BJ (cell line): ENCODE measurements at places on chromosomes 16 and 17. TPM values are rescaled to one million over a fixed set of nuclear protein-coding genes. Genes with fewer than 3 reads are reported as not detected.

Gene CDK5R1
- polyA plus RNA-seq = 0.20 and 0.26 TPM in 2 replicates

Gene SEPTIN12
- not detected in 2 replicates for polyA plus RNA-seq

Gene TOX3
- polyA plus RNA-seq = not detected in 2 replicates

Gene NEUROD2
- not detected in 2 replicates for polyA plus RNA-seq

Gene PAGR1
- polyA plus RNA-seq = 13.9 and 15.6 TPM in 2 replicates

Gene CNGB1
- polyA plus RNA-seq = not detected in 2 replicates

Gene KRT12
- not detected in 2 replicates for polyA plus RNA-seq

Gene IRX6
- polyA plus RNA-seq = not detected in 2 replicates

Gene NOG
- 0.26 and 0.49 TPM in 2 replicates for polyA plus RNA-seq

Gene ABCC12
- not detected in 2 replicates for polyA plus RNA-seq

Gene ASPHD1
- 4.4 and 6.9 TPM in 2 replicates for polyA plus RNA-seq

DNA sequence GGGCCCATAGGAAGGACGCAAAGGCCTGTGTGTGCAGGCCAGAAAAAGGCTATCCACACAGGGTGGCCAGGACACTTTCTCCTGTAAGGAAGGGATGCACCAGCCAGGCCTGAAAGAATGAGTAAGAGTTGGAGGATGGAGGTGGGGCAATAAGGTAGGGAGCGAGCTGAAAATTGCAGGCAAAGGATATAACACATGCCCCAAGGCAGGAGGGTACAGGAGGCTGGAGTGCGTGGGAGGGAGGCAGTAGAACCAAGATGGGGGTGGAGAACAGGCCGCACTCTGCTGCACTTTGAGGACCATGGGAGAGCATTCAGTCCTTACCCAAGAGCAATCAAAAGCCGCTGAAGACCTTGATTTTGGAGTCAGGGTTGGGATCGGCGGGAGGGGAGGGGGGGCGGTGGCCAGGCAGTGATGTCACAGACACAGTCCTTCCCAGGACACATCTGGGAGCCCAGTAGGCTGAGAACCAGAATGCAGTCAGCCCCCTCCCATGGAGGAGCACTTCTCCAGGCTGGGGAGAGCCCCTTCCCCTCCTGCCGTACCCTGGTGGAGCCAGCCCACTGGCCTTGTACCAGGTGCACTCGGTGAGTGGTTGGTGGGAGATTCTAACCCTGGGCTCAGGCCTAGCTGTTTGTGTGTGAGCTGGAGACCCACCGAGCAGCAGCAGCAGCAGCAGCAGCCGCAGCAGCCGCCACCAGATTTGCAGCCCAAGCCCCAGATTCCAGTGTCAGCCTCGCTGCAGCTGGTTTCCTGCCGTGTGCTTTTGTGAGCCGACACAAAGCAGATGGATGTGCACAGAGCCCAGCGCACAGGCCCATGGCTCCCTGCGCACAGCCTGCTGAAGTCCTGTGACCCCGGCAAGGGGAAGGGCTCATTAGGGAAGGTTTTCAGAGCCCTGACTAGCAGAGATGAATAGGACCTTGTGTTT lies 17.5 kb downstream of the ANKRD40 start:
- no peak for DNase-seq

GRCh38 chr16:48556243-48556912 lies 53.6 kb downstream of the N4BP1 start:
- no peak for DNase-seq

DNA sequence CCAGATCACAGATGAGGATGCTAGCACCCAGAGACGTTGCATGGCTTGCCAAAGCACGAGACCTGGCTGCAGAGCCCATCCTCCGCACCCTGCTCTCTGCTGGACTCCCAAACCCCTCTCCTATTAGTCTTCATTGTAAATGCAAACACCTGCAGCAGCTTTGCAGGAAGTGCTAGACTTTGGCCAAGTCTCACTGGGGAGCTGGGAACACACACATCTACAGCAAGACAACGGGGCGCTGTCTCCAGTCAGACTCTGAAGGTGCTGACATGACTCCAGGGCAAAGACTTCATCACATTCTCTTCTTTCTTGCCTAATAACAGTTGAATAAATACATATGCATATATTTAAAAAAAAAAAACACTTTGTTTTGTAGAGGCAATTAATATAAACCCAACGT lies 43.8 kb downstream of the CYTH1 start:
- no peak for DNase-seq

DNA sequence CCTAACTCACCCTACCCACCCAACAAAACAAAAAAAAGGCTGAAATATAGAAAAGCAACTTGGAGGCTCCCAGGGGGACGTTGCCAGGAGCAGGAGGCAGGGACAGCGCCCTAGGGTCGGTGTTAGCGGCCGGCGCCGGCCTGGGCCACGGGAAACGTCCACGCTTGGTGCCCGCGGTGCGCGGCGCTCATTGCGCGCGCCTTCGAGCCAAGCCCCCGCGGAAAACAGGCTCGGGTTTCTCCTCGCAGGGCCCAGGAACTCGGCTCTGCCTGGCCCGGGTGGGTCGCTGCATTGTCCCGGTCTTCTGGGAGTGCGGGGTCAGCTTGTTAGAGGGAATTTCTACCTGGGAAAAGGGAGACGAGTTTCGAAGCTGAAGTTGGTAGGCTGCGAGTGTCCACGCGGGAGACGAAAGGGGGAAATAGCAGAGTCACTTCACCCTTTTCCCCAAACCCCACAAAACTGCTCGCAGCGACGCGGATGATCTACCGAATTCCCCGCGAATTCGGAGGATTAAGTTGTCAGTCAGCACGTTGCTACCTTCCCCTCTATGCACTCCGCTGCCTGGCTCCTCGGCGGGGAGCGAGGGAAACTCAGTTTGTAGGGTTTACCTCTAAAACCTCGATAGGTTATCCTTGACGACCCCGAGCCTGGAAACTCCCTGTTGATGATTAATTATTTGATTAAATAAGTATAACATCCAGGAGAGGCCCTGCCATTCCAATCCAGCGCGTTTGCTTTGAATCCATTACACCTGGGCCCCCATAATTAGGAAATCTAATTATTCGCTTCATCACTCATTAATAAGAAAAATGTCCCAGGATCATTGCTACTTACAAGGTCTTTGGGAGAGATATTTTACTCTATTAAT lies 751 bp upstream of the FOXC2 start:
- DNase-seq = no peak

- DNase-seq = peak; percentile 29
Observed at GRCh38 chr16:20866145-20866772, 33.9 kb downstream of the DCUN1D3 start.

DNA sequence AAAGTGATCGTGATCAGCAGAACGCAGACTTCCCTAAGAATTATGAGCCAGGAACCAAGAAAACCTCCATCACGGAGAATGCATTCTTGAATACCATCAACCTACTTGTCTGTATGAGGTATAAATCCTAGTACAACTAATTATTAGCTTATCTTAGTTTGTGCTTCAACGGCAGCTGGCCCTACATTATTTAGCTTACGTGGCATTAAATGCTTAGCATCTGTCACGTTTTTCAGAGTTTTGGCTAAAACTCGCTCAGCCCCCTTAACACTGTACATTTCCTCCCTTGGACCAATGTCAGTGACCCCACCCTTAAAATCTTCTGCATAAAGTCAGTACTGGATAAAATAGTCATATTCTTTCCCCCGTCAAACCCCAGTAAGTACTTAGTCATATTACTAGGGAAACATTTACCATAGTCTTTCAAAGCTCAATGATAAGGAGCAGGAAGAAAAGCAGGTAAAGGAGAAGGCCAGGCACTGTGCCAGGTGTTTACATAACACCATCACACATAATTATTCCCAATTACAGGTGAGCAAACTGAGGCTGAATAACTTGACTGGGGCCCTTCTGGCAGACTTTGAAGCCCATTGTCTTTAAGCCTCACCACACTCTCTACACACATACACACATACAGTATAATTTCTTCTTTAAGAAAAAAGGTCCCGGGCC lies 16.6 kb upstream of the TXNDC11 start:
- DNase-seq = no peak

DNA sequence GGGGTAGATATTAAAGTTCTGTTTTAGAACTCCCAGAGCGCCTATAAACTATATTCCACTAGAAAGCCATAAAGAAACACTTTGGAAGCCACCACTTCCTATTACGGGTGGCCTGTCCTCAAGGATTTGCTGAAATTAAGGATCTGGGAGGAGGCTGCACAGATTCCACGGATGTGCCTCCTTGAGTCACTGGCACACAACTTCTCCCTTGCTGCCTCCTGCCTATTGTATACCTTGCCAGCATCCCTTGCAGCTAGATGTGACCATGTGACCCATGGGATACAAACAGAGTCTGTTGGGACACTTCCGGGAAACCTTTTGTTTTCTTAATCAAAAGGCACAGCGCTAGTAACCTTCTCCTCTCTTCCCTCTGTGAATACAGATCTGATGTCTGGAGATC lies 263.0 kb downstream of the C16orf95 start:
- no peak for DNase-seq

GRCh38 chr16:12320298-12320706 lies 343.8 kb downstream of the SNX29 start:
- no peak for DNase-seq

DNA sequence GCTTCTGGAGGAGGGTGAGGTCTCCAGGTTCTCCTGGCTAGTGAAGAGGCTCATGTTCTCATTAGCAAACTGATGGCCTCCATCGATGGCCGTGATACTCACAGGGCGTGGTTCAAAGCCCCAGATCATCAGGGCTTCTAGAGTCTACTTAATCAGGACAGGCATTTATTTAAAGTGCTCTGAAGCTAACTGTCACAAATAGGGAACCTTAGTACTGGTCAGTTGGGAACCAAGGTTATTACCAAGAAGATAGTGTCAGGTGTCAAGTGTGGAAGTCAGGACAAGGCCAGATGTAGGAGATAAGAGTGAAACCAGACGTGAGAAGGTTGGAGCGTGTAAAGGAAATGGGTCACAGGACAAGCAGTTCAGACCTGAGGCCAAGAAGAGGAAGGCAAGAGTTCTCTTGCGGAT lies 56.9 kb downstream of the PIGL start:
- DNase-seq = no peak

DNA sequence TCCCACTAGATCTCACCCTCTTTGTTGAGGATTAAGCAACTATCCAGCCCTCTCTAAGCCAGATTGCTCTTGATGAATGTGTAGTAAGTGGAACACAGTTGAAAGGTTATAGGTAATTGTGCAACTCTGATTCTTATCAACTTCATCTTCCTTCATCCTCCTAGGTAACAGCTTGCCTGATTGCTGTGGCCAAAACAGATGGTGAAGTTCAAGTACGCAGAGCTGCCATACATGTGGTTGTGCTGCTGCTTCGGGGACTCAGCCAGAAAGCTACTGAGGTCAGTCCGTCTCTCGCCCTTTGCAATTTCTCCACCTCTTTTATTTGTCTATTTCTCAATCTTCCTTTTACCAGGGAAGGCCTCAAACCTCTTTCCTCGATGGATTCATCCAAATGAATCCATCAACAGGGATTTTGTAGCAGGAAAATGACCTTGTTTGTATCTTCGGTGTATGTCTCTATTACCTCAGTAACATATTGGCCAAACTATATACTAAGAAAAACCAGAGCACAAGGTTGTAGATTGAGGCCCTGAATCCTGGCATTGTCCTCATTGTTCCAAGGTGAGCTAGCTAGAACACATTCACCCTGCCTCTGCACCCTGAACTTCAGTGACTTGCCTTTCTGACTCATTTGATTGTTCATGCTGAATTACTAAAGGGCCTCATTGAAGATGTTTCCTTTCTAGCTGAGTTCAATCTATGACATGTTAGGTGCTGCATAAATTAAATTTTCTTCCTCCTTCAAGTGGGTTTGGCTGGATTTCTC lies 65.1 kb upstream of the HAS3 start:
- DNase-seq = no peak

DNA sequence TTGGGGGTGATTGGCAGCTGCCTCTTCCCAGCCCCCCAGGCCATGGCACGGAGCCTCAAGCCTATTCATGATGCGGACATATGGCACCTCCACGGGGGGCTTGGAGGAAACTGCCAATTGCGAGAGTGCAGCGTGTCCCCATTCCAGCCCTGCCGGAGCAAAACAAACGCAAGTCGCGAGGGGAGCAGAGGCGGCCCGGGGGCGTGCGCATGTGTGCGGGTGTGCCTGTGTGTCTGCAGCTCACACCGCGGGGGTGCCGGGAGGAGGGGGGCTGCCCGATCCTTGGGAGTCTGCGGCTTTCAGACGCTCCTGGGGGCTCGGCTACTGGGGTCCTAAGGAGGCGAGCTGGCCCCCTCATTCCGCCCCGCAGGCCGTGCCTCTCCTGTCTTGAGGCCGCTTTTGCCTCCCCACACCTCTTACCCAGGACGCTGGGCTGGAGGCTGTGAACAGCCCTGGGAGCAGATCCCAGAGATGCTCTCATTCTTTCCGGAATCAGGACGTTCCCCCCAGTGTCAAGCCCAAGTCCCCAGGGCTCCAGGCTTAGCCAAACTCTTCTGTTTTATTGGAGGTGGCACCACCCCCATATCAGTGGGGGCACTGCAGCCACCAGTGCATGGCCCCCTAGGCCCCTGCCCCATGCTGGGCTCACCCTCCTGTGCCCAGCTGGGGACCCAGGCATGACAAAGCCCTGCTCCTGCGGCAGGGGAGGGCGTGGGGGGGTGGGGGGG lies 29.1 kb downstream of the ENDOV start:
- DNase-seq = no peak

DNA sequence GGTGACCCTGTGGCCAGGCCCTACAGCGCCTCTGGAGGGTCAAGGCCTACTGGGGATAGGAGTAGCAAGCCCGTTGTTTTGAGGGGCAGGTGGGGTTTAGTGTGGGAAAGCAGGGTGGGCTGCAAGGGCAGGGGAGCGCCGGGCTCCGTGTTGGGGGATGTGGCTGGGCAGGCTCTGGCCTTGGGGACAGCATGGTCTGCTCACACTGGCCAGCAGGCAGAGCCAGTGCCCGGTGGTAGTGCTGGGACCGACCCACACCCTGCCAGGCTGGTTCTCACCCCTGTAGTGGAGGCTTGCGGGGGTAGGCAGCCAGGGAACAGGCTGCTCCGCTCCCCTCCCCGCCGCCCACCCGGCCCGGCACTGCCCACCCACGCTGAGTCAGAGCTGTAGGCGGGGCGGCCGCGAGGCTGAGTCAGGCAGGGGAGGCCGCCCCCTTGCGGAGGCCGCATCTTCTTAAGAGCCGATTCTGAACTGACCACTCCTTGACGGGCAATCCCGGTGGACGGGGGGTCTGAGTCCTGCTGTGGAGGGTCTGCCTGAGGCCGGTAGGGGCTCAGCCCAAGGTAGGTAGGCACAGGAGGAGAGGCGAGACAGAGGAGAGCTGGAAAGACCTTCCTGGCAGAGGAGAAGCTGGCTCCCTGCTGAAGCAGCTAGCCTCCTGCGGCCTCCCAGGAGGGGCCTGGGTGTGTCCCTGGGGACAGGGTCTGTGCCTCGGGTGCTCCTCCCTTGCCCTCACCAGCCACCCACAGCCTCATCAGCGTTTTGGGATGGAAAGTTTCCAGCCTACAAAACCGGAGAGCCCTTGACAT lies 62.4 kb downstream of the BAIAP2 start:
- DNase-seq = peak; percentile 13

- no peak for DNase-seq
Observed at GRCh38 chr17:28385037-28385400, 13.5 kb downstream of the SARM1 start.

GRCh38 chr17:77899498-77899897 lies 59.0 kb upstream of the TNRC6C start:
- no peak for DNase-seq

GRCh38 chr17:45428050-45428617 lies 4.5 kb downstream of the ARHGAP27 start:
- DNase-seq = no peak
